ENCODE measurements at places on chromosomes 6 and 20.
A peak's percentile ranks its signal among the peaks of the same experiment; 100 is the strongest.

DNA sequence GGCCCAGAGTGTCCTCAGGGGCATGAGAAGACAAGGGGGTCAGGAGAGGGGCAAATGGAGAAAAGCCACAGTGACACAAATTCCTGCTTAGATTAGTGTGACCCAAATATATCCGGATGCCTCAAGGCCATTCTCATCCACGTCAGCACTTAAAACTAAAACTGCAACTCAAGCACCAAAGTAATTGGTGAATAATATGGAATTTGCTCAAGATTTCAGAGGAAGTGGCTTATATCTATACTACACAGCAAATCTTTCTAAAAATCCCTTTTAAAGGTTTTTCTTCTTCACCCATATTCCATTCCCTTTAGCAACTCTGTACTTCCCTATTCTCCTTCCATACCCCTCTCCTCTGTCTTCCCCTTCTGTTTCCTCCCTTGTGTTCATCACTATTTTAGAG is 15.2 kb downstream of the DEF6 start:
- no peak for DNase-seq

DNA sequence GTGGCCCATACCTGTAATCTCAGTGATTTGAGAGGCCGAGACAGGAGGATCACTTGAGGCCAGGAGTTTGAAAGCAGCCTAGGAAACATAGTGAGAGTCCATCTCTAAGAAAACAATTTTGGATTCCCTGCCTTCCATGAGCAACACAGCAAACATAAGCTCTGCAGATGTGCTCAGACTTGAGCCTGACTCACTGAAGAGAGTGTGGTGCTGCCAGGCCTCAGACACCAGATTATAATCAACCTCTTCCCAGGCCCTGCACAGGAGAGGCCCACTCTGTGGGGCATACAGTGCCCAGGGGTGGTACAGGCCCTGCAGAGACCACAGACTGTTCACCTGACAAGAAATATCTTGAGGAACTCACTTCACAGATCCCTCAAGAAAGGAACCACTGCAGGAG is 19.9 kb downstream of the HLA-DPB1 start:
- DNase-seq = peak; percentile 24

GRCh38 chr6:106359959-106360409 is 533 bp upstream of the CRYBG1 start:
- no peak for DNase-seq

- no peak for DNase-seq
Measured at GRCh38 chr6:119966484-119966883, 616.9 kb upstream of the MAN1A1 start.

- no peak for DNase-seq
Measured at GRCh38 chr6:135953818-135954217, 102.3 kb downstream of the PDE7B start.

- no peak for DNase-seq
Measured at GRCh38 chr6:150018846-150019580, 6.3 kb downstream of the RAET1L start.

DNA sequence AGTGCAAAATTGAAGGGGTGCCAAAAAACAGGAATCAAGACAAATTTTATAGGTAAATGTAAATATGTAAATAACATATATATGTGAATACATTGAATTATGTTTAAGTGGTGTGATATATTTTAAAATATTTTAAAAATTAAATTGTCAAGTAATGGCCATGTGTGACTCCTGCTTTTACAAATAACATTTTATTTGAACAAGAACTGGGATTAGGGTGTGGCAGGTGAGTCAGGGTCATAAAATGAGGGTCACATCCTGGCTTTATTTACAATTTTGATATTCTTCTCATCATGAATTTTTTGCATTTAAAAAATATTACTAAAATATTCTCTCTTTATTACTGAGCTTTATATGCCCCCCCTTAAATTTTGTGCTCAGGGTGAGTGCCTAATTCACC is 601.1 kb upstream of the MAN1A1 start:
- no peak for DNase-seq

DNA sequence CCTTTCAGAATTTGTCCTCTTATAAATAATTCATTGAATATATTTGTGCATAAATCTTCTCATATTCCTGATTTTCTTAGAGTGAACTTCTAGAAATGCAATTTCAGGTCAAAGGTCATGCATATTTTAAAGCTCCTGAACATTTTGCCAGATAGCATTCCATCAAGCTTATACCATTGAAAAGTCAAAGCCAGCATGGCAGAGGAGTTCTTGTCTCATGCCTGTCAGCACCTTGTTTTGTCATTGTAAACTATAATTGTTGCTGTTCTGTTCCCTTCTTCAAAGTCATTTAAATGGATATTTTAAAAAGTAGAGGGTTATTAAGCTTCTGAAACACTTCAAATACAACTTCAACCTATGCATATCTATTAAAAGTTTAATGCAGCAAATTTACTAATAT is 170.6 kb downstream of the EYA4 start:
- DNase-seq = no peak

DNA sequence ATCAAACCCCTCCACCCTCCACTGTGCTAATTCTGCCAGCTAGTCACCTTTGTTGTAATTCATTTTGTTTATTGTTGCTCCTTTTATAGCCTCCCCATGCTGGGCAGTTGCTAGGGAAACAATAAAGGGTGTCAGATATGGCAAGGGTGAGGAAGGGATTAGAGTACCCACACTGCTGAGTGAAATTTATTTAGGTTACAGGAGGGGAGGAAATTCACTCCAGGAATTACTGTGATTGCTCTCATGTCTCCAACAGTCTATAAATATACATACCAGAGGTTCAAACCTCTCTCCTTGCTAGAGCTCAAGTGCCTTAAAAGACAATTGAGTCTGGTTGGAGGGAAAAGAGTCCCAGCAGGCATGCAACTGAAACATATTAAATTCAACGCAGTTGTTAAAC is 90.6 kb upstream of the ADGRF1 start:
- DNase-seq = no peak

DNA sequence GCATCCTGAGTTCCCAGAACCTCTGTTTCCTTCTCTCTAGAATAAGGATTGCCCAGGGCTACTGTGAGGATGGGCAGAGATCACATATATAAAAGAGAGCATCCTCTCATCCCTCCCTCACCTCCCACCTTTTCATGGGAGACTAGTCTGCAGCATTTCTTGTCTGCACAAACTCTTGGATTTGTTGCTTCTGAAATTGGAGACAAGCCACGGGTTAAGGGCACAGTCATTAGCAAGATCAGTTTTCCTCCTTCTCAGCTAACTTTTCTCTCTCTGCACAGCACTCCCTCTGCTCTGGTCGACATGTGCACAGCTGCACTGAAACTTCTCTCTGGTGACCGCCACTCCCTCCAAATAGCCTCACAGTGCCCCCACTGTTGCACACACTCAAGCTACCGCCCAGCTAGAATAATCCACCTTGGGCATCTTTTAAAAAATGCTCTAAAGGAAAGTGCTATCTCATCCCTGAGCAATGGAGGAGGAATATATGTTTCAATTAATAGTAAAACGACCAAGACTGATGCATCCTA is 50.9 kb upstream of the DUSP22 start:
- no peak for DNase-seq

DNA sequence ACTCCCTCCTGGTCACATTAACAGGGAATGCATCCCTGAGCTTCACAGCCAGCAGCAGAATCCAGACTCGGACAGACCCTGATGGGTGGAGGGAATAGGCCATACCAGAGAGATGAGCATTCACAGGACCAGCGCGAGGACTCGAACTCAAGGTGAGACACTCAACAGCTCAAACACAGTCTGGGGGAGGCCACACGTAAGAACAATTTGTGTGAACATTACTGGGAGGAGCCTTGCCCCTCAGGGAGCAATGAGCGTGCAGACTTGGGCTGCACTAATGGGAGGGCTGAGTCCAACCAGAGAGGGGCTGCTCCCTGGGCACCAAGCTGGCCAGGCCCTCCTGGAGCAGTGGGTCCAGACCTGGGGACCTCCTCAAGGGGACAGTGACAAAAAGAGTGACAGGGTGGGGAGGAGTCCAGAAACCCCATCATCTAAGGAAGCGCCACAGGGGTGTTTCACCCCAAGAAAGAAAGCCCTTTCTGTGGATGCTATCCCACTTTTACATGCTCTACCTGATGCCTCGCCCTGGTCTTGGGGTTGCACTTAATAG is 118.4 kb downstream of the MRPL14 start:
- no peak for DNase-seq

GRCh38 chr20:58956078-58956477 is 25.0 kb upstream of the NELFCD start:
- DNase-seq = no peak
